Astrocyte of the spinal cord (primary cell): ENCODE measurements at places on chromosomes 13 and 19.

- DNase-seq = no peak
Observed at GRCh38 chr19:46974181-46974580, 45.5 kb upstream of the NPAS1 start.

GRCh38 chr19:32816555-32817099 lies 52.9 kb downstream of the SLC7A9 start:
- no peak for DNase-seq

- no peak for DNase-seq
Observed at GRCh38 chr13:77079902-77080413, 53.0 kb upstream of the FBXL3 start.

GRCh38 chr19:38425222-38425809 lies 703 bp downstream of the RASGRP4 start:
- no peak for DNase-seq

- no peak for DNase-seq
Observed at GRCh38 chr19:5850189-5850588, 1.1 kb downstream of the FUT3 start.

- no peak for DNase-seq
Observed at GRCh38 chr13:24745516-24745860, 18.5 kb upstream of the RNF17 start.

DNA sequence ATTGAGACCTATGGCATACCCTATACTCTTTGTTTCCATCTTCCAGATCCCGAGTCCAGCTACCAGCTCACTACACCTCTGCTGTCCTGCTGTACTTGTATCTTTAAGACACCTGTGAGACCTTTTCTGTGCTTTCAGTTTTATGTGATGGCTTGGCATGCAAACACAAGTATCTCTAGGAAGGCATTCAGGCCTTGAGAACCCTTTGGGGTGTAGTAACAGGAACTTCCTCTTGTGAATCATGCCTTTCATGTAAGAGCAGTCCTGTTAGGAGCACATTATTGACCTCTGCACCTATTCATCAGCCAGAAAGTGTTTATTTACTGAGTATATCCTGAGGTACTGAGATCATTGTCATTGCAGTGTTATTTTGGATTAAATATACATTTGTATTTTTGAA lies 87.0 kb upstream of the HTR2A start:
- DNase-seq = peak; percentile 44

DNA sequence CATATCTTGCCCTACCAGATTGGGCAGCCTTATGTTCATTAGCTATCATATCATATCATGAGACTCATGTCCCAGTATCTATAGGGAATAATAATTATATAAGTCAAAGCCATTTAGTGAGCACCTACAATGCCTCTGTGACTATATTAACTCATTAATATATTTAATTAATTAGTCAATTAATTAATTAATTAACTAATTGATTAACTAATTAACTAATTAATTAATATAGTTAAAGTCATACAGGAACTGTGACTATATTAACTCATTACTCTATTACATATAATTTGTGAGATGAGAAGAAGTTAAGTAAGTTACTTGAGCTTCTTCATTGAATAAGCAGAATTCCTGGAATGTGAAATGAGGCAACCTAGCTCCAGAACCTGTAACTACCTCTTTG lies 588.3 kb upstream of the SLITRK1 start:
- no peak for DNase-seq
